Pancreas (tissue), 10 donors: ENCODE measurements at places on chromosomes 6 and 20.

DNA sequence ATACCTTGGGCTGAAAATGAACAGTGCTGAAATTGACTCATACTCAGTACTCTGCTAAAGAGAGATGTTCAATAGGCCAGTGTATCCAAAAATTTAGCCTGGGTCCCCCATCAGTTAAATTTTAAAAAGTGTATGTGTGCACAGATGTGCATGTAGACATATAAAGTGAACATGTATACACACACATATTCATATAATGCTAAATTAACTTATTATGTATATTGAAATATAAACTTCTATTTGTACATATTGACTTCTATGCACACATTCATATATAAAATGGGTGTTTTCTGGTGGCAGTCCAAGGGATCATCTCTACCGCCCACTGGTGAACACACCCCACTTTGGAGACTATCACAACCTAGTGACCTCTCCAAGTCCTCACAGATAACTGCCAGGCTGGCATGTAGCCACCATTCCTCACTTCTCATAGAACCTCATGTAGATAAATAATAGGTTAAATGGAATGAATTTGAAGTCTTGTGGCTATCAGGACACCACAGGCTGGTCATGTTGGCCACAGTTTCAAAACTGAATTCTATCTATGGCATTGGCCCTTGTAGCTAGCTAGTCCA, 8.8 kb downstream of the SLC22A16 start:
- no peak for DNase-seq

- DNase-seq, result no peak
These were observed 12.4 kb upstream of the KCNQ2 start for GRCh38 chr20:63484651-63485403.

GRCh38 chr6:14591998-14592397, 474.4 kb downstream of the CD83 start:
- no peak for DNase-seq

GRCh38 chr6:143205991-143206390, 145.3 kb downstream of the AIG1 start:
- no peak for DNase-seq

GRCh38 chr6:15948930-15949900, 179.7 kb upstream of the MYLIP start:
- peak; percentile 82 for DNase-seq

DNA sequence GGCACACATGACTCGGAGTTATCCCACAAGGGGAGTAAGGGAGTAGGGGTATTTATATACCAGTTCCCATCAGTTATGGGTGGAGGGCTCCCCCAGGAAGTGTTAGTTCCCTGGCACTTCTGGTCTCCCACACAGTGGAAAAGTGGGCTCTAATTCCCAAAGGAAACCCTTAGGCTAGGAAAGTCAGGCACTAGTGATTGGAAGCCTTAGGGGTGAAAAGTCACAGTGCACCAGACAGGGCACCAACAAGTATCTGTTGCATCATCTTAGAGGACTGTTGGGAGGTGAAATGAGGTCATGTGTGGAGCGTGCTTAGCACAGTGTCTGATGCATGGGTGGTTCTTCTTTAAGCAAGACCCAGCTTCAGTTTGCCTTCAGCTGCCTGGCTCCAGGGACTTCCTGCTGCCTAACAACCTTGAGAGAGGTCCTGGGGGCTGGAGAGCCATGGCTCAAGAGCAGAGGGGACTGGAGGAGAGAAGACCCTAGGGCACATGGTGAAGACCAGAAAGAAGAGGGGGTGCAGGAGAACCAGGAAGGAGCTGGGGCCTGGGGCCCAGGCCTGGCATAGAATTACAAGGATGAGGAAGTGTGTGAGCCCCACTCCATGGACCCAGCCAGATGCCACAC, 7.5 kb upstream of the FOXP4 start:
- no peak for DNase-seq

- no peak for DNase-seq
These were observed 511 bp upstream of the SLC35B2 start for GRCh38 chr6:44257753-44258324.

GRCh38 chr6:146864300-146864699, 265.5 kb downstream of the ADGB start:
- DNase-seq, result no peak

GRCh38 chr6:18410412-18410811, 23.3 kb downstream of the RNF144B start:
- DNase-seq, result no peak

DNA sequence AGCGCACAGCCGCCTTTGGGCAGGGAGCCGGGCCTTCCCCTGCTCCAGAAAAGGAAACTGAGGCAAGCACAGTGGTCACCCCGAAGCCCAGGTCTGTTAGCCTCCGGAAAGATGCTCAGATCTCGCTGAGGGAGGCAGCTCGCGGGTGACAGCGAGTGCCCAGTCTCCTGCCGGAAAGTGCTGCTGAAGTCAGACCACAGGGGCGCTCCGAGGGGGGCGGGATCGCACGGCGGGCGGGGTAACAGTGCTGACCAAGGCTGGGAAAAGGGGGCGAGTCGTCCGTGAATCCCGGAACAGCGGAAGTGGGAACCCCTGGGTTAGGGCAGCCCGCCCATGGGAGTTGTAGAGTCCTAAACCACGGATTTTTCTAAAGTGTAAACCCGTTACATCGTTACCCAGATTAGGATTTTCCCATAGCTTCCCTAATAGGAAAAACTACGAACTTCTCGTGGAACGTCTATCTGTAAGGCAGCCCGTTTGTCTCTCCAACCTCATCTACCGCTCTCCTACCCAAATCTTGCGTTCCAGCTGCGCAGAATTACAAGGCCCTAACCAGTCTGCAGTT, 504 bp downstream of the VPS16 start:
- DNase-seq, result peak; percentile 50

DNA sequence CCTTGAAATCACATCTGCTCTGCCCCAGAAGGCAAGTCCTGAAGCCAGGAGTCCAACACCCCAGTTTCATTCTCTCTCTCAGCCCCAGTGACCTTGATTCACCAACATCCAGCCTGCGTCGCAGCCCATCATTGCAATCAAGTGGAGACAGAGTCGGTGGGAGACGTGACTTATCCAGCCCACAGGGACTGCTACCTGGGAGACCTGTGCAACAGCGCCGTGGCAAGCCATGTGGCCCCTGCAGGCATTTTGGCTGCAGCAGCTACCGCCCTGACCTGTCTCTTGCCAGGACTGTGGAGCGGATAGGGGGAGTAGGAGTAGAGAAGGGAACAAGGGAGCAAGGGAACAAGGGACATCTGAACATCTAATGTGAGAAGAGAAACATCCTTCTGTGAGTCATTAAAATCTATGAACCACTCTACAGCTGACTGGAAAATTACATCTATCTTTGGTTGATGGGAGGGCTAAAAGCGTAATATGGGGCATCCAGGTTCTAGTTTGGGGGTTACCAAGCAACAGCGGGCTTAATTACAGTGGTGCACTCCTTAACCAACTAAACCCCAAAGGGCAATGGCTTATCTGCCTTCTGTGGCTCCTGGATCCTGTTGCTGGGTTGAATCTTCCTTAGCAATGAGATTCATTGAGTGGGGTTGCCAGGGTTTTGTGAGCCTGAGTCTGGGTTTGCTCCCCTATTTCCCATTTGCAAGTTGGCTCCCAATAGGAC, 2.5 kb downstream of the LY6G6D start:
- no peak for DNase-seq

DNA sequence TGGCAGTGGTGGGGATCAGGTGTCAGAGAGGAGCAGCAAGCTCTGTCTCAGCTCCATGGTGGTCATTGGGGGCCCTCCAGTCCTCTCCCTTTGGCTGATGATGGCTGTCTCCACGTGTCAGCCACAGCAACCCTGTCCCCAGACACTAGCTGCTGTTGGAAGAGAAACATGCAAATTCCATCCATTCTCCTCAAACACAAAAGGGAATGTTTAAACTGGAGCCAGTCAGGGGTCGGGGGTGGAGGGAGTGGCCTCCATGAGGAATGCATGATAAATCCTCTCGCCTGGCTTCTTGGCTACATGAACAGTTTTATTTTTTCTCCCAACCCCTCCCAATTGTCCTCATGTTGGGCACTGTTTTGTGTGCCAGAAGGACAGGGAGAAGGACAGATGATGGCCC, 86.4 kb downstream of the EDN3 start:
- no peak for DNase-seq

- no peak for DNase-seq
These were observed 132.3 kb downstream of the ISM1 start for GRCh38 chr20:13353261-13353945.

- no peak for DNase-seq
These were observed 86.9 kb downstream of the SH3BGRL2 start for GRCh38 chr6:79717989-79718388.

DNA sequence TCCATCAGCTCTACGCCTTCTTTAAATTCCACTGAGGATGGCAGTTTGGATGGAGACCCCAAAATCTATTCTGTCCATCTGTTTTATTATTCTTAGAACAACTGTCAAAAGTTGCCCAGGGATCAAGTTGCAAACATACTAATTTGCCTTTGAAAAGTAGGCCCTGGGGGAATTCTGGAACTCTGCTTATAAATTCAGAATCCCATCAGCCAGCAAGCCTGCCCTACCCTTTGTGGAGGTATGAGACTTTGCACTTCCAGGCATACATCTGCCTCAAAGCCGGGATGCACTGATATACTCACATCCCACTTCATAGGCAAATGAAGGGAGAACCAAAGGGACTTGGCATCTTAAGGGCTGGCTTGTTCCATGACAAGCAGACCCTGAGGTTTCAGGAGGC, 93.6 kb downstream of the INSM1 start:
- no peak for DNase-seq

GRCh38 chr6:7268816-7269555, 44.0 kb downstream of the SSR1 start:
- peak; percentile 10 for DNase-seq

DNA sequence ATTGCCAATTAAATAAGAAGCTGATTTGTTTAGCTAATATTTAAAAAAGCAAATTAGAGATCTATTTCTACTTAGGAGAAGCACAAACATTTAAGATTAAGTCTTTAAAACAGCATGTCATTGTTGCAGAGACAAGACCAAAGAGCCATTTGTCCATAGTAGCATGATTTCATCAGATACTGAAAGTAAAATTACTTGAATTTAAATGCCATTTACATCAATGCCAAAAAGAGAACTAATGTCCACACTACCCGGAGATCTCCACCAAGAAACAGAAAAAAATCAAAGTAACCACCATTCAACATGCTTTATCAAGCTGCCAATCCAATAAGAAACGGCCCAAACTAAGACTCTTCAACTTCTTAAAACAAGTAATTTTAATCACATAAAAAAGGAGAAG, 15.7 kb downstream of the AURKA start:
- no peak for DNase-seq

- DNase-seq, result no peak
These were observed 741.4 kb upstream of the MAP3K7 start for GRCh38 chr6:91328241-91328640.

DNA sequence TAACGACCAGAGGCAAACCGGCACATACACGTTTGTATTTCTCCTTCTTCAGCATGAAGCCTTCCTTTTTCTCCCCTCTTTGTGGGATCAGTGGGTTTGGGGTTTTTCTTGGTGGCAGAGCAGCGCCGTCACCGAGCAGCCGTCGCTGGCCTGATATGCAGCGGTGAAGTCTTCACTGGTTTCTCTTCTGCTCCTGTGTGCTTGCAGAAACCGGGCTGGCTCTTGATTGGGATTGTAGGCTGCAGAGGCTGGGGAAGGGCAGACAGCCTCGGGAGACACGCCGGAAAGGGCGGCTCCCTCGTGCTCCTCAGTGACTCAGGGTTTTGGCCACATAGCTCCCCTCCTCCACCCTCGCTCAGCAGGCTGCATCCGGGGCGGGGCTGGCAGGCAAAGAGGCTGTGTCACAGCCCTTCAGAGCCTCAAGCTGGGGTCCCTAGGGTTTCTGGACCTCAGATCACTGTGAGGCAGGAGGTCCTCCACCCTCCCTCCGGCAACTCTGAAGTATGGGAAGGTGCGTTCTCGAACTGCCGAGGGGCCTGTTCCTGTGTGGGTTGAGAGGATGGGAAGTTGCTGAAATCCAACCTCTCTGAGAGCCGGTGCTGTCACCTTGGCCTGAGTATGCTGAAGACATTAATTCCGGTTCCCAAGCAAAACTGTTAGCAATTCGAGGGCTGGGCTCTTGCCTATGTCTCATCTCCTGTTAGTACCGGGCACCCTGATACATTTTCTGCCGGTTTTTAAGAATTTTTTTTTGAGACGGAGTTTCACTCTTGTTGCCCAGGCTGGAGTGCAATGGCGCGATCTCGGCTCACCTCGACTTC, 24.2 kb downstream of the NQO2 start:
- peak; percentile 79 for DNase-seq

GRCh38 chr20:49411221-49411925, 71.1 kb downstream of the KCNB1 start:
- DNase-seq, result no peak

DNA sequence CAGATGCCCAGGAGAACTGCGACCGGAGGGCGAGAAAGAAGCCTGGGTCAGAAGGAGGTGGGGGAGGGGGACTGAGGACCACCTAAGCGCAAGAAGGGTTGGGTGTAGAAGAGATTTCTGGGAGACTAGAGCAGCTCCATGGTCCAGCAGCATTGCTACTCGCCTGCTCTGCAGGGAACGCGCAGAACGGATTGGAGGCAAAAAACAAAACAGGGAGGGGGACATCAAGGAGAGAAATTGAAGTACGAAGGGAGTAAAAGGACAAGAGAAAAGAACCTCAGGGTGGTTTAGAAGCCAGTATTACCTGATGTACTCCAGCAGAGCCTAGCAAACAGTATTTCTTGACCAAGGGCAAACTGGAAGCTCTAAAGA, 537 bp upstream of the GABBR1 start:
- DNase-seq, result no peak

GRCh38 chr6:148517470-148517869, 174.8 kb downstream of the SASH1 start:
- no peak for DNase-seq

GRCh38 chr6:21885532-21886114, 292.1 kb downstream of the SOX4 start:
- peak; percentile 29 for DNase-seq

GRCh38 chr6:24990944-24991809, 55.4 kb upstream of the RIPOR2 start:
- DNase-seq, result no peak

GRCh38 chr20:40494248-40494647, 194.8 kb downstream of the MAFB start:
- no peak for DNase-seq

GRCh38 chr6:14383393-14384174, 266.0 kb downstream of the CD83 start:
- no peak for DNase-seq
